ENCODE measurements at places on chromosomes 3 and 15.
A peak's percentile ranks its signal among the peaks of the same experiment; 100 is the strongest.

- no peak for DNase-seq
Measured at GRCh38 chr3:12479919-12480427, 4.3 kb upstream of the TSEN2 start.

DNA sequence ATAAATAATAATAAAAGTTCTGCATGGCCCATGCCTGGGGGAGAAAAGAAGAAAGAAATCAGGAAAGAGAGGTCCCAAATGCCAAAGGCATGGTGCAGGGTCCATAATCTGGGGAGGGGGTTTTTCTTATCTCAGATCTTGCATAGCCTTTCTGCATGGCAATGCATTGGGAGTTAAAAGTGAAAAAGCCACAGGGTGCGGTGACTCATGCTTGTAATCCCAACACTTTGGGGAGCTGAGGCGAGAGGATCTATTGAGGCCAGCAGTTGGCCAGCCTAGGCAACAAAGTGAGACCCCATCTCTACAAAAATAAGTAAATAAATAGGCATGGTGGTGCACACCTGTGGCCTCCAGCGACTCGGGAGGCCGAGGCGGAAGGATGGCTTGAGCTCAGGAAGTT, 76.8 kb upstream of the GATA2 start:
- DNase-seq: no peak

DNA sequence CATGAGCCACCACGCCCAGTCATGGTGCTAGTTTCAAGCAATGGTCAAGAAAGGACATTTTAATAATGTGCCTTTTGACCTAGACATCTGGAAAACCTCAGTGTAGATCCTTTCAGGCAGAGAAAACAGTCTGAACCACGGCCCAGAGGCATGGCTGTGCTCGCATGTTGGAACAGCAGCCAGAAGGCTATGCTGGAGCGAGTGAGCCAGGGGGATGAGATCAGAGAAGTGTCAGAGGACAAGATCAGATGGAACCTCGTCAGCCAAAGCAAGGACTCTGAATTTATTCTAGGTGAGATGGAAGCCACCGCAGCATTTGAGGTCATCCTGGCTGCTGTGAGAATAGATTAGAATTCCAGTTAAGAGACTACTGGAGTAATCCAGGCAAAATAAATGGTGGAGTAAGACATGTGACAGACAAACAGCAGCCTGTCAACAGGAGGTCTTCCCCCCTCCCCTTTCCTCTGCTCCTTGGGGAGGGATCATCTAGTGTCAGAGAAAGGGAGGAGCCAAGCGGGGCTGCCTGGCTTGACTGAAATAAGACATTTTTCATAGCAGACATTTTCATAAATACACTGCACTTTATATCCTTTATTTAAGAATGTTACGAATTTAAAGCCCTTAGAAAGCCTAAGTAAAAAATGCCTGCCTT, 40.4 kb upstream of the ACKR4 start:
- DNase-seq: no peak

DNA sequence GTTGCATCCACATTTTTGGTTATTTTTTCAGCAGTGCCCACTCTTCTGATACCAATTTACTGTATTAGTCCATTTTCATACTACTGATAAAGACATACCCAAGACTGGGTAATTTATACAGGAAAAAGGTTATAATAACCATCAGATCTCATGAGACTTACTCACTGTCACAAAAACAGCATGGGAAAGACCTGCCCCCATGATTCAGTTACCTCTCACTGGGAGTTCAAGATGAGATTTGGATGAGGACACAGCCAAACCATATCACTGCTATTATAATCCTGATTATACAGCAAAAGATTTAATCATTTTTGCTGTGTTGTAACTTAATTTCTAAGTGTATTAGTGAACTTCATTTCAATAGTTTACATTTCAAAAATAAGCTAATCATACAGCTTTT, 6.6 kb downstream of the ZBED2 start:
- DNase-seq: no peak

DNA sequence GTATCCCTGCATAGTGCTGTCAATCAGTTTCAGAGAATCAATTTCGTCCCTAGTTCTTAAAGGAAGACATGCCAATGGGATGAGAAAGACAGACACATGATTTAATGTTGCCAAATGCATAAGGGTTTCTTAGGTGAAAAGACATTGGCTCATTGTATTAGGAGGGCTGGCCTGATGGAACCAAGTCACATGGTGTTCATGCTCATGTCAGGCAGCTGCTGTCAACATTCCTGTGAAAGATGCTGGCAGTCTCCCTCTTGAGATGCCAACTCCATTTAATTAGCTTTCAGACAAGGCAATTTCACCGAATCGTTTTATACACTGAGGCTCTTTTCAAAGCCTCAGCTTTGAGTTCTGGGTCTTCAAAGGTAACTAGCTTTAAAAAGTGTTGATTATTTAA, 16.1 kb upstream of the IL1RAP start:
- no peak for DNase-seq

- no peak for DNase-seq
Measured at GRCh38 chr3:113927556-113927955, 20.3 kb upstream of the ZDHHC23 start.

- DNase-seq: no peak
Measured at GRCh38 chr15:88649286-88649733, 10.5 kb downstream of the ISG20 start.

DNA sequence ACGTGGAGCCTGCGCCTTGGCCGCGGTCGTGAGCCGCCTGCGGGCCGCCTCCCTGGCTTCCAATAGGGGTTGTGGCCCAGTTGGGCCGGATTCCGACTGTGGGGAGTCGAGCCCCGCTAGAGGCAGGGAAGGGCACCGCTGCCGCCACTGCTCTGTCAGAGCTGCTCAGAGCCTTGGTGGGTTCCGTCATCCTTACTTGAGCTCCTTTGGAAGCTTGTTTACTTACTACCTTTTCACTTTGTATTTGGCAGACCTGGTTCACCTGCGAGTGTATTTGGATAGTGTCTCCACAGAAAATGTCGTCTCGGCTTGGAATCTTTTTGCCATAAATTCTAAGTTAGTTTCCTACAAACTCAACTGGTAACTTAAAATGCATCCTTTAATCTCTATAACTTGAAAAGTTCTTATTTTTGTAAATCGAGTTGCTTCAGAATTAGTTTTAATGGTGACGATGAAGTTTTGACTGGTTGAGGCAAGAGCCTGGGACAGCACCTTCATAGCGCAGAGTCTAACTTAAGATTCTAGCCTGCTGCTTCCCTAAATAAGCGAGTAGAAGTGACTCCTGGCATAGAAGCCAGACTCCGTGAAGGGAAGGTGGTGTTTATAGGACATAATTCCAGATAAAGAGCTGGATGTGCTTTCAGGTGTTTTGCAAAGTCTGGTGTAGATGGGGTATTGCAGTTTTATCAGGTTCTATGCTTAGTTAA, 800 bp downstream of the DAG1 start:
- DNase-seq: no peak

GRCh38 chr3:25007974-25008658, 419.9 kb upstream of the RARB start:
- DNase-seq: no peak

- DNase-seq: no peak
Measured at GRCh38 chr15:31486906-31487695, 160.5 kb downstream of the KLF13 start.

DNA sequence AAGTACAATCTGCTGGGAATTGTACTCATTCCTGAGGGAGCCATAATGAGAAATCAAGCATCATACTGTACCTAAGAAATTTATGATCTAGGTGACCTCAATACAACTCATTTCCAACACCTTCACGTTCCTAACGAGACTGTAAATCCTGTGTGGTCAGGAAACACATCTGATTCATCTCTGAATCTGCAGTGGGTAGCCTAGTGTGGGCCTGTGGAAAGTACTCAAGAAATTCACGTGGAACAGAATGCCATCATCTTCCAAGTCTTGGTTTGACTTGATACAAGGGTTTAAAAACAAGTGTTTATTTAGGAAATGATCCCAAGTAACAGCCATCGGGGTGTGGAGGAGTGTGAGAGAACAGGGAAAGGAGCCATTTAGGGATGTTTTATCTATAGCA, 568.9 kb downstream of the EDEM1 start:
- no peak for DNase-seq

- peak; percentile 11 for DNase-seq
Measured at GRCh38 chr3:21484057-21484827, 266.8 kb downstream of the ZNF385D start.

DNA sequence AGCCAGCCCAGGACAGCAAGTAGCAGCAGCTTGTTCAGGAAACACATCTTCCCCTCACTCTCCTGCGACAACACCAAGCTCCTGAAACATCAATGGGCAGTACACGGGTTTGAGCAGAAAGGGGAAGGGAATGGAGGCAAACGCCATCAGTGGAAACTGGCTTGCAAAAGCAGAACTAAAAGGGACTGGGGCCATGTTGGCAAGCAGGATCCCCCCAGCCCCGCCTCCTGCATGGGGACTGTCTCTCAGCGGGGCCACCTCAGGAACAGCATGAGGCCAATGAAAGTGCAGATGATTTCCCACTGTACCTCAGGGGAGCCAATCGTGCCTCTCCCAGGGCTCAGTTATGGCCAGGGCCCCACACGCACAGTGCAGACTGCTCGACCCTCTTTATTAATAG, 6.8 kb downstream of the CDAN1 start:
- DNase-seq: no peak

DNA sequence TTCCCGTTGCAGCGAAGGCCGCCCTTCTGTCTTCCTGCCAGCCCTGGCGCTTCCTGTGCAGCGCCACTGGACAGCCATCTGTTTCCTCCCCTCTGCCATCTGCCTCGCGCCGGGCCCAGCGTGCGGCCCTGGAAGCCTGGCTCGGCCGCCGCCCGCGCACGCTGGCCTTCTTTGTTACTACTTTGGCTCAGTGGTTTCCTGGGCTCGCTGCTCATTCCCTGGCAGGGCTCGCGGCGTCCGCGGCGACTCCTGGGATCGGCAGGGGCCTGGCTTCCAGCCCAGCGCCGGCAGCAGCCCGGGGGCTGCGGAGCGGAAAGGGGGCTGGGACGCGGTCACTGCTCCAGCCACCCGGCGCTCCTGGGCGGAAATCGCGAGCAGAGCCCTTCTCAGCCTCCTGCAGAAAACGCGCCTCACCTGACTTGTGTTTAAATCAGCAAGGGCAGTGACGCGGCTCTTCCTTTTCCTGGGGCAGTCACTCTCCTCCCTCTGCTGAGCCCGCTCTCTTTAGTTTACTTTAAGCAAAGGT, 10.0 kb downstream of the CMTM7 start:
- DNase-seq: no peak

GRCh38 chr3:161540594-161540993, 44.0 kb downstream of the OTOL1 start:
- no peak for DNase-seq

DNA sequence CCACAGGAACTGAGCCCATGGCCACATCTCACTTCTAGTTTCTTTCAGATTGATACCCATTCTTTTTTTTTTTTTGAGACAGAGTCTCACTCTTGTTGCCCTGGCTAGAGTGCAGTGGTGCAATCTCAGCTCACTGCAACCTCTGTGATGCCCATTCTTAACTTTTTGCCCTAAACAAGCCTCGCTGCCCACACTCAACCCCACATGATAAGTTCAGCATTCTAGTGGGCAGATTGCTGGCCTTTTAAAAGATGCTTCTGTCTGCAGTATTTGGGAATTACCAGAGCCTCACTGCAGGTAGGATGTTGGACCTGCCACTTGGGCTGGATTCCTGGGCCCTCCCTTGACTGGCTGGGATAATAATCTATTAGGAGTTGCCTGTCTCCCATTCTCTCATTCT, 51.0 kb downstream of the TRANK1 start:
- DNase-seq: no peak

DNA sequence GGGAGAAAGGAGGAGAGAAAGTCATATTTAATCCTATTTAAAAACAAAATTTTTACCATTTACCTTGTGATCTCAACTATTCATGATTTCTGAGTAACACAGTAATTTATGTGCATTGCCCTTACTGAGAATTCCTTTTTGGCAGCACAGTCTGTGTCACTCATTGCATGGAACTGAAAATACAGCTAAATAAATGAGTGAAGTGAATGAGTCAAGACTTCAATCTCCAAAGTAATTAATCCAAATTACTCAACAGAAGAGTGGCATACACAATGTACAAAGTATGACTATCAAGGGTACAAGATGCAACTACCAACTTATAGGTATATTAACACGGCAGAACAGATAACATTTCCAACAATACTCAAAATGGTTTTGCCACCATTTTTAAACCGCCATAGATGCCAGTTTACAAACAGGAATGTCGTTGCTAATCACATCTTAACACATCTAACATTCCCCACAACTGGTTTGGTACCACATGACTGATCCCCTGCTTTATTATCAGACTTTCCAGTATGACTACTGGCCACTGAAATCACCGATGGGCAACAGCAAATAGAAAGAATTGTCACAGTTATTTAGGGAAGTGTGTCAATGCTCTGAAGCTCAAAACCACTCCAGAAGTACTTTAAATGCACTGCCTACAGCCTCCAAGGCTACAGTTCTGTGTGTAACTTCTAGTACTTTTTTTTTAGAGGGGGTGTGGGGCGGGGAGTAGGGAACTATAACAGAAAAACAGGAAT, 410.4 kb downstream of the SHQ1 start:
- DNase-seq: no peak

DNA sequence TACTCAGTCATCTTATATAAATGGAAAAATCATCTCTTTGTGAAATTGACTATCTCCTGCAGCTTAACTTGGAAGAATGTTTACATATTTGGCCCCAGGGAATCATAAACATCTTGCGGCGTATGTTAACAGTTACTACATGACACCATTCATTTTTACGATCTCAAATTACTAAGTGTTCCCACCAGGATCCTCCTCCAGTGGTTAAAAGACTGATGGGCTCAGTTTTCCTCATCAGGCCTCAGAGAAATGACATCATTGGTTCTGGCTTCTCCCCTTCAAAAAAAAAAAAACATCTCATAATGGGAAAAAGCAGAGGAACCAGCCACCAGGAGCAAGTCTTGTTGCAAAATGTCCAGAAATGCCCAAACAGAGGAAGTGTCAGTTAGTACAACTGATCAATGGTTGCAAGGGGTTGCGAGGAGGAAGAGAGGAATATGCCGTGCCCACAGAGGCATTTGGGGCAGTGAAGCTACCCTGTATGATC, 70.5 kb upstream of the LIPC start:
- DNase-seq: peak; percentile 45

GRCh38 chr15:70566047-70566835, 197.1 kb downstream of the UACA start:
- no peak for DNase-seq

GRCh38 chr3:129911261-129911861, 17.9 kb upstream of the TMCC1 start:
- DNase-seq: no peak

DNA sequence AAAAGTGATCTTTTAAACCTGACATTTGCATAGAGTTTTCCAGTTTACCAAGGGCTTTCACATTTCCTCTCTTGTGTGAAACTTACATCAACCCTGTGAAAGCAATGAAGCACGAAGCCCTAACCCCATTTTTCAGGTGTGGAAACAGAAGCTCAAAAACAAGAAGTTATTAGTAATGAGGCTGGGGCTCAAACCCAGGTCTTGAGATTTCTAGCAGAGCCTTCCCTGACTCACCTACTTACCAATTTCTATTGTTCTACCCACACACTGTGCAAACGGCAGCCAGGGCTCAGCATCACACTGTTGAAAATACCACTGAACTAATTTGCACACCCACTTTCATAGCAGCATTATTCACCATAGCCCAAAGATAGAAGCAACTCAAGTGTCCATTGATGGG, 117.8 kb upstream of the IGF1R start:
- no peak for DNase-seq
